Stimulated activated naive CD8-positive, alpha-beta T cell treated with anti-CD3 and anti-CD28 coated beads, Interleukin-15, Interleukin-2, amounts not matched to agents 100 U/mL and 50 U/mL, for 24 hours (primary cell): ENCODE measurements at places on chromosomes 2 and 18.

- DNase-seq, result no peak
Measured at GRCh38 chr2:107743274-107743673, 83.4 kb upstream of the RGPD4 start.

- no peak for DNase-seq
Measured at GRCh38 chr2:177754492-177754873, 318.1 kb downstream of the PDE11A start.

DNA sequence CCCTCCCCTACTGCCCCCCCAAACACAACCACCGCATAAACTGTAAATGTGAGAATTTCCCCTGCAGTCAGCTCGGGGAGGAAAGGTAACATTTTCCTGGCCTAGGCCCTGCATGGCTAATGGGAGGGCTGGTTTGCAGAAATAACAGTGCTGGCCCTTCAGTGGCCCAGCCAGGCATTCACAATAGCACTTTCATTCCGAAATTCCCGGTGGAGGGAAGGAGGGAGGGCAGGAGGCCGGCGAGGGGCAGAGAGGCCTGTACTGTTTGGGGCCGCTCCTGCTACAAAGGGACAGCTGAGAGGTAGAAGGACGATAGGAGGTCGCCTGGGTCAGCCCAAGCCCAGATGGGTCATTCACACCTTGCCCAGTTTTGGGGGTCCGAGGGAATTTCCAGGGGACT is 11.3 kb downstream of the CYP26B1 start:
- no peak for DNase-seq

DNA sequence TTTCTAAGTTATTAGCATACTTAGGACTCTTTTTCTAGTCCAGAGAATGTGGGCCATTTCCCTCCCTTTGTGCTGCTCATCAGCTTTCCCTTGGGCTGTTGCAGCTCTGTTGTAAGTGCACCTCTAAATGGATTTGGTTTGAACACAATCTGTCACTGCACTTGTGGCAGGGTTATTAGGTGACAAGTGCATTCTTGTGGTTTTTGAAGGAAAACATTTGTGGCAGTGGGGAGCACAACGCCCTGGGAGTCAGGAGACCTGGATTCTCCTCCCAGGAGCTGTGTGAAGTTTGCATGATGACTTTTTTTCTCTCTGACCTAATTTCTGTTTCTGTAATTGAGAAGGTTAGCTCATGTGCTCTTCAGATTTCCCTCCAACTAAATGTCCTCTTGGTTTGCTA is 630.9 kb upstream of the FAM98A start:
- no peak for DNase-seq

DNA sequence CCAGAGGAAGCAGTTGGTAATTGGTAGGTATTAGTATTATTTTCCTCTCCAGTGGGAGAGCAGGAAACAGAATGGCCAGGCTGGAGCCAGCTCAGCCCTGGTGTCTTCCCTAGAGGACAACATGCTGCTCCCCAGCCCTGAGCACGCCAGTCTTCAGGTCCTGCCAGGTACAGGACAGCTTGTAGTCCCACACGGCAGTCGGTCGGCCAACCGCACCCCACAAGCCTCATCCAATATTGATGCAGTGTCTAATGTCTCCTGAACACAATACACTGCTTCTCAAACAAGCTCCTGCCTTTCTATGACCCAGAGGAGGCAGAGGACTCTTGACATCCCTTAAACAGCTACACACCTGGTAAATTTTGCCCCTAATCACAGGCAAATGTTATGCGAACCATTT is 71.0 kb upstream of the PPP1CB start:
- DNase-seq, result no peak

- no peak for DNase-seq
Measured at GRCh38 chr2:15893689-15894480, 46.5 kb upstream of the MYCN start.

DNA sequence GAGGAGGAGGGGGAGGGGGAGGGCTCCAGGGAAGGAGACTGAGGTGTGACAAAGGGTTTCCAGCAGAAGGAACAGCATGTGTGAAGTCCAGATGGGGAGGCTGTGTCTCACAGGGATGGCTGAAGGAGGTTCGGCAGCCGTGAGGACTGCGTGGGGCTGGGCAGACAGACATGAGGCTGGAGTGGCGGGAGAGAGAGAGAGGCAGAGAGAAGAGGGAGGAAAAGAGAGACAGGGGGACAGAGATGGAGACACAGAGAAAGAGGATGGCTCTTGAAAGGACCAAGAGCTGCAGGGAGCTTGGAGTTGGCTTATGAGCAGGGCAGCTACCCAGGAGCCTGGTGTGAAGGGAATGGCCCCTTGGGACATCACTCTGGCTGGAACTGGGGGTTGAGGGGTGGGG is 138.9 kb upstream of the ASB18 start:
- DNase-seq, result no peak

DNA sequence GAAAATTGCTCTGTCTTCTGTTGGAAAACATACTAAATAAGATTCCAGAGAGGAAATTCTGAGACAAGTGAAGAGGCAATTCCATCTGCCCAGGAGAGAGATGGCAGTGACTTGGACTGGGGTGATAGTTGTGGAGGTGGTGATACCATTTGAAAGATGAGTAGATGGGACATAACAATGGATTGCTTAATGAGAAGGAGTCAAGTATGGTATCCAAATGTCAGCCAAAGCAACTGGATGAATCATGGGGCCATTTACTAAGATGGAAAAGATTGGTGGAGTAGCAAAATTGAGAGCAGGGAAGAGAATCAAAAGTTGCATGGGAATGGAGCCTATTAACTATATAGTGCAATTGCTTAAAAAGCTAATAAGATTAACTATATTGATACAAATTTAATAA is 222.1 kb downstream of the ETAA1 start:
- no peak for DNase-seq

GRCh38 chr2:28088970-28089369 is 198.4 kb downstream of the BABAM2 start:
- no peak for DNase-seq

GRCh38 chr2:59413751-59414570 is 1139.5 kb downstream of the BCL11A start:
- no peak for DNase-seq

GRCh38 chr2:215020283-215020682 is 118.1 kb downstream of the ABCA12 start:
- no peak for DNase-seq

DNA sequence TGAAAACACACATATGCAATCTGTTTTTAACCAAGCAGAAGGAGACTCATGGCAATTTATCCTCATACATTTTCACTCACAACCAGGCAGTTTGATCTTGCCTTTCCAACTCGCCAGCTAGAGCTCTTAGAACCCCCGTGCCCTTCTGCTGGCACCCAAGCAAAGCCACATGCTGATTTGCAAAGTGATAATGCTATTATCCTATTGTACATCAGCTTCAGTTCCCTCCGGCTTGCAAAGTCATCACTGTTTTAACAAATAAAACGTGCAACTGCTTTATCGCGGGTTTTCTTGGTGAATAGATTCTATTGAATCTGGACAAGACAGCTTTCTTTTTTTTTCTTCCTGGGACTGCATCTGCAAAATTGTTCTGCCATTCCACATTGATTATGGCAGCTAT is 314.6 kb downstream of the LNPK start:
- no peak for DNase-seq

GRCh38 chr18:51716277-51716676 is 518.8 kb upstream of the MEX3C start:
- no peak for DNase-seq

DNA sequence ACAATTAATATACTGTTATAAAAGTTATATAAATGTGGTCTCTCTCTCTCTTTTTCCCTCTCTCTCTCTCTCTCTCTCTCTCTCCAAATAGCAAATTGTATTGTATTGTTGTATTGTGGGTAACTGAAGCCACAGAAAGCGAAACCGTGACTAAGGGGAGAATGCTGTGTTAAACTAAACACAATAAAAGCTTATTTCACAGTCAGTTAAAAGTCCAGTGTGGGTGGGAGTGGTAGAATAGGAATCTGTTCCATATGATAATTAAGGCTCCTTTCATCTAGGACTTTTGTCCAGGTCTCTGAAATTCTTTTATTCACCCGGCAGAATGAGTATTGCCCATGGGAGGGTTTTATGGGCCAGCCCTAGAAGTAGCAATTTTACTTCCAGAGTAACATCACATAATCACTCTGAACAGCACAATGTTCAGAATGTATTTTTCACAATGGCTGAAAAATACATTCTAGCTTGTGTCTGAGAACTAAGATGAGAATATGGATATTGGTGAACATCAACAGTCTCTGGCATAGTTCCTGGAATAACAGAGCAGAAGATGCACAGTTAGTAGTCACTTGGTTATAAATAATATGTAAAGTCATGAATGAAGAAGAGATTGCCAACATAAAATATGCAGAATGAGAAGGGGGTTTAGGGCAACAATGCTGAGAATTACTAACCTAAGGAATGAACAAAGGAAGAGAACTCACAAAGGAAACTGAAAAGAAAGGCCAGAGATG is 399.1 kb downstream of the PLCL1 start:
- DNase-seq, result no peak

GRCh38 chr2:105032476-105032875 is 5.4 kb upstream of the MRPS9 start:
- no peak for DNase-seq

GRCh38 chr2:157067562-157067961 is 189.9 kb upstream of the GALNT5 start:
- no peak for DNase-seq

DNA sequence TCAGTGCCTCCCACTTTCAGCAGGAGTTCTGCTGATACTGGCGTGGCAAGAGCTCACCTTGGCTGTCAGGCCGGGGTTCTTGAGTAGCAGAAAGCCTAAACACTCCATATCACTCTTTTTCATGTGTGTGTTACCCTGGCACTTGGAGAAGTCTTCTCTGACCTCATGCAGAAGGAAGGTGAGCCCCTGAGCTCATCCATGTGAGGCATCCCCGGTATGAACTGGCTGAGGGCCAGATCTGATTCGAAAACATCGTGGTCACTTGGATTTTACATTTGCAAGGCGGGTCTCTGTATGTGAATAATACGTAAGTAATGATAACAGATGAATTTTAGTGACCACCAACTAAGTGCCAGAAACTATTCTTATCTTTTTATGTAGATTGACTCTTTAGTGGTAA is 93.6 kb downstream of the RAPGEF4 start:
- DNase-seq, result no peak

DNA sequence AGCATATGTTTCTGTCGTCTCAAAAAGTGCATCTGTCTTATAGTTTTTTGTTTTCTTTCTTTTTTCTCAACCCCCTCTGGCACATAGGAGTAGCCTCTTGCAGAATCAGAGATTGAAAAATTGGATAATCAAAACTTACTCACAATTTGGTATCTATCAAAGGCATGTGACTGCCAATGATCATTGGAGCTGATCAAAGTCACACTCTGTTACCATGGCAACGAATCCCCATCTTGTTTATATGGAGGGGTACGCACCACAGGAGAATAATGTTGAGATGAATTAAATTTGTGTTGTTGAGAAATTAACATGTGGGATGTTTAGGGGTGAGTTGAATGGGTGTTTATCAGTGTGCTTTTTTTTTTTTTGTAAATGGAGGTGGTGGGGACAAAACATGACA is 458.3 kb upstream of the FANCL start:
- DNase-seq, result no peak

DNA sequence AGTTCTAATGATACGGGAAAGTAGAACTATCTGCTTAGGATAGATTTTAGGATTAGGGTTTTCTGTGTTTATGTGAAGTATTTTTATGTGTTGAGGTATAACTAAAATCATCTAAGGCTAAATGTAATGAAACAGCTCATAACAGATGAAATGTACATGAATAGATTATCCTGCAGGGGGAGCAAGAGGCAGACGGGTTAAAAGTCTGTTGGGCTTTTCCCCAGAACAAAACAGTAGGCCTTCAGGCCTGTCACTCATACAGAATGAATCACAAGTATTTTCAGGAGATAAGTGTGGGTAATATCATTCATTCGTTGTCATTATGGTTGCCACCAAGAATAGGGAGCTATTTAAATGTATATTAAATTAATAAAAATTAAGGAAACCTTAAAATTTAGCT is 107.9 kb upstream of the IL1R2 start:
- DNase-seq, result peak; percentile 27

DNA sequence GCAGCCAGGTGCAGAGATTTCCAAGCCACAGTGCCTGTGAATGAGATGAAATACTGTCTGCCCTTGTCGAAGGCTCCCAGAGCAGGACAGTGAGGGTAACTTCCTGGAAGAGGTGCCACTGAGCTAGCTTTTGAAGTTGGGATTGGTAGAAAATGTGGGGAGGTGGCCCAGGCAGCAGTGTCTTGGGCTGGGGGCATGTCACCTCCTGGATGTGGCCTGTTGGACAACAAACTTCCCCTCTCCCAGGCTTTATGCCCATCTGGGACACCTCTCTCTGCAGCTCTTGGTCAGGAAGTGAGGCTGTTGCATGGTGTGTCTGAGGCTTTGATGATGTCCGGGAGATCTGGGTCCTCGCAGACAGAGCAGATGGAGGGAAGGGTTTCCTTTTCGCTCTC is 151.4 kb downstream of the DYSF start:
- no peak for DNase-seq

- DNase-seq, result peak; percentile 99
Measured at GRCh38 chr2:44168681-44169154, at the start of gene PPM1B. PPM1B (plus strand) TSS chr2:44168875; CDS start chr2:44201200, 32,325 bp downstream.

- no peak for DNase-seq
Measured at GRCh38 chr2:37447446-37447845, 103.0 kb downstream of the QPCT start.

GRCh38 chr2:163345795-163346573 is 389.8 kb downstream of the FIGN start:
- DNase-seq, result no peak

GRCh38 chr2:235961711-235962110 is 206.5 kb downstream of the GBX2 start:
- DNase-seq, result no peak

- DNase-seq, result no peak
Measured at GRCh38 chr2:20930928-20931327, 108.0 kb upstream of the LDAH start.

- DNase-seq, result no peak
Measured at GRCh38 chr2:217691920-217692666, 310.7 kb downstream of the TNS1 start.

DNA sequence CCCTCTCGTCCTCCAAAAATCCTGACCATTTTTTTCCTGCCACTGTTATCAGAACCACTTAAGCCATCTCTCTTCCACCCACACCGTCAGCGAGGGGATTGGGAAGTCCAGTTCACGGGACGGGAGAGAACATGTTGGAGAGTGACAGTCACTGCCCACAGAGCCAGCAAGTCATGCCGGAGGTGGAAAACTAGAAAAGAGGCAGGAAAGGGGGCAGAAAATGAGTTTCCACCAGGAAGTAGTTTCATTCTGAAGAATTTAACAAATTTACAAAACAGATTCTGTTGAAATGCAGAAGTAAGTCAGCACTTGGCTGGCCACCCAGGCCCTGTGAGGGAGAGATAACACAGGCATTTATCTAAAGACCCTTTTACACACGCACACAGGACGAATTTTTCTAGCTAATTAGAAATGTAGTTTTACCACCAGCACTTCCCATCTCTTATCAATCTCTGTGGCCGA is 431.3 kb downstream of the TSN start:
- no peak for DNase-seq

GRCh38 chr18:23114171-23114881 is 21.0 kb upstream of the CABLES1 start:
- DNase-seq, result no peak

- DNase-seq, result no peak
Measured at GRCh38 chr2:201580486-201580885, 62.8 kb downstream of the TMEM237 start.

- DNase-seq, result no peak
Measured at GRCh38 chr2:240794178-240794721, 25.8 kb downstream of the KIF1A start.
